ENCODE measurements at places on chromosomes 5 and 9.
A peak's percentile ranks its signal among the peaks of the same experiment; 100 is the strongest.

DNA sequence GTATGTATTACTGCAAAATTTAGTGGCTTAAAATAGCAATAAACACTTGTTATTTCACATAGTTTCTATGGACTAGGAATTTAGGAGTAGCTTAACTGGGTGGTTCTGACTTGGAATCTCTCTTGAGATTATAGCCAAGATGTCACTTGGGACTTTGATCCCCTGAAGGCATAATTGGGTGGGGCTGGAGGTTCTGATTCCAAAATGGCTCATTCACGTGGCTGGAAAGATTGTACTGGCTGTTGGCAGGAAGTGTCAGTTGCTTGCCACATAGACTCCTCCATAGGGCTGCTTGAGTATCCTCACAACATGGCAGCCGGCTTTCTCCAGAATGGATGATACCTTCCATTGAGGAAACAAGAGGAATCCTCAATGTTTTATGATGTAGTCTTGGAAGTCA, 11.3 kb downstream of the GALNT12 start:
- no peak for DNase-seq

- DNase-seq: no peak
Measured at GRCh38 chr5:65066387-65067146, 297.8 kb downstream of the CWC27 start.

DNA sequence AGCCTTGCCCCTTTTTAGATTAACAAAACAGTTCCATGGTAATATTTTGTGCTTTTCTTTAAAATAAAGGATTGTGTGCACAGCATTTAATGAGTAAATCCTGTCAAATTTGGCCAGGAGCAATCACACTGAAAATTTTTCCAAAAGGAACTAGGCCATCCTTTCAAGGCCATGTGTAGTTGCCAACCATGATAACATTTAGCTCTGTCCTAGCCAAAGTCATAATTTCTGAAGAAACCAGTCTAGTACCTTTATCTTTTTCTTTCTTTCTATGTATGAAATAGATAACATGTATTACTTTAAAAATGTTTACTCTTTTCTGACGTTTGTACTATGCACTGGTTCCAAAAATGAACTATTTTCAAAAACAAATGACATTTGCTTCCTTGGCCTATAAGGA, 143.7 kb downstream of the PBX3 start:
- DNase-seq: no peak

- DNase-seq: no peak
Measured at GRCh38 chr9:5712651-5713390, 83.9 kb downstream of the RIC1 start.

DNA sequence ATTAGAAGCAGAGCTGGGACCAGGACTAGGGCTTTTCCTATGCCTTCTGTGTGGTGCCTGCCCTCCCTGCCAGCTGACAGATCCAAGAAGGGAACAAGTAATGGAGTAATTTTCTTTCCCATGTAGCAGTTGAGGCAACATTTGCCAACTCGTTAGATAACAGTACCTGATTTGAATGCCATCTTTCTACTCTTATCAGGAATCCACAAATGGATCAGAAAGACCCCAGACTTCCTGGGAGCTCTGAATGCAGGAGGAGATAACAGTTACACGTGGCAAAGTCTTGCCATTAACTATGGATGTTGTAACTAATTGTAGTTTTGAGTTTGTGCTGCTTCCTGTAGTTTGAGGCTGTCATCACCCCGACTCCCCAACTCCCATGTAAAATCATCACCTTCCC, 39.2 kb downstream of the RCL1 start:
- DNase-seq: no peak

DNA sequence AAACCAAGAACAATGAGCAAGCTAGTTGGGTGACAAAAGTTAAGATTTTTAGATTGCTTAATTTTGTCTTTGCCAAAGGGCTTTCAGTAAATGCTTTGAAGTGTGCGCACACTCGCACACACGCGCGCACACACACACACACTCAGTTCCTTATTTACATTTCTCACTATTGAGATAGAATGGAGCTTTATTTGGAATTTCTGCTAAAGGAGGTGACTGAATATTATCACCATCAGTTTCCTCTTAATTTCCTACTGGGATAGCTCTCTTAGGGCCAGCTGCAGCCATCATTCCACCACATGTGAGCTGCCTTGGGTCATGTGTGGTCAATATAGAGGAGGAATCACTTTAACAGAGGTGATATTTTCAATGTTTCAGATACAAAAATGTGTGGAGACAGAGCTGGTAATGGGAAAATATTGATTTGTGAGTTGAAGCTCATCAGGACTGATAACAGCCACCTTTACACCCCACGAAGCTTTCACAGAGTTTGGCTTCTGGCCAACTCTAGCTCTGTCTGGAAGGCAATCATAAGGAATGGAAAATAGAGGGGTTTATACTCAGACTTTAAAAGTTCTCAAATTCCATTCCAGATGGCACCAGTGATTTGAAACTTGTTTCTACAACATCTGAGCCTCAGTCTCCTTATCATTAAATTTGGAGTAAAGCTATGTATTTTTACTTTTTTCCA, 99.9 kb downstream of the MACIR start:
- peak; percentile 24 for DNase-seq

DNA sequence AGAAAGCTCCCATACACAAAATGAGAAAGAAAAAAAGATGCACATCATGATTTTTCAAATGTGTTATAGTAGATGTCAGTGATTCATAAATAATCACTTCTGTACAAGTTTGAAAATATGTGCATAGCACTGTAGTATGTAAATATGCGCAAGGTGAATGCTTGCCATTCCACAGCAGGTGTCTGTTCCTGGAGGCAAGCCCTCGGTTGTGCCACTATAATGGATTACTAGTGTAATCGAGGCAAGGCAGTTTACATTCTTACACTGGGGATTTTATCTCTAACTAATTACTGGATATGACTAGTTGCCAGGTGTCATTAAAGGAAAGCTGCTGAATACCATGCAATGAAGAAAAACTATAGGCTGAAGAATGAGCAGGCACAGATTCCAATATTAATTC, 93.6 kb downstream of the ARHGEF28 start:
- no peak for DNase-seq

DNA sequence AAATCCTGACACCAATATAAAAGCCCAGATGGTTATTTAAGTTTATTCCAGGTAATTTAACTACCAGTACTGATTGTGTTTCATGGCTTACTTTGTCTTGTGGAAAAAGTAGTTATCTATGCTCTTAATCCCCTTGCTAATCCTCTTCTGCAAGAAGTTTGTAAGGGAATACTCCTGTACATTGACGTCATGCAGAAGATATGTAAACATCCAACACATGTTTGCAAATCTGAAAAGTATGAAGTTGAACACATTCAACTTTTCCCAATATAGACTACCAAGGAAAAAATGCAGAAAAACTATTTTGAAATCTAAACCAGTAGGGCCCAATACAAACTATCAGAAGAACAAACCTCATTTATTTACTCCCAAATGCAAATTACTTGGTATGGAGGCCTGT, 56.3 kb upstream of the ELL2 start:
- no peak for DNase-seq

DNA sequence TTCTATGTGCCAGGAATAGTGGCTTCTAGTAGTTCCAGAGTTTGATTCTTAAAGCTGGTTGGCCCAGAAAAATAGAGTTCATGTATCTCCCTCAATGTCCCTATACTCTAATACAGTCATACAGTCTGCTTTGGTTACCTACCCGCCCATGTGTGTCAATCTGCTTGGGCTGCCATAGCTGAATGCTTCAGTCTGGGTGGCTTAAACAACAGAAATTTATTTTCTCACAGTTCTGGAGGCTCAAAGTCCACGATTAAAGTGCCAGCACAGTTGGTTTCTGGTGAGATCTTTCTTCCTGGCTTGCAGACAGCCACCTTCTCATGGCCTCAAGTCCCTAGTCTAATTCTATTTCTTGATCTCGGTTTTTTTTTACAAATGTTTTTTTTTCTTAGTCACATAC, 1739.0 kb downstream of the MAT2B start:
- no peak for DNase-seq
